ENCODE measurements at places on chromosomes 7 and 10. TPM values are rescaled to one million over a fixed set of nuclear protein-coding genes. Genes with fewer than 3 reads are reported as not detected.

Gene DLX6
- not detected for total RNA-seq

Gene PSD
- 0.07 TPM for total RNA-seq

- DNase-seq = no peak
Observed at GRCh38 chr7:3544202-3544601, 243.2 kb downstream of the SDK1 start.

DNA sequence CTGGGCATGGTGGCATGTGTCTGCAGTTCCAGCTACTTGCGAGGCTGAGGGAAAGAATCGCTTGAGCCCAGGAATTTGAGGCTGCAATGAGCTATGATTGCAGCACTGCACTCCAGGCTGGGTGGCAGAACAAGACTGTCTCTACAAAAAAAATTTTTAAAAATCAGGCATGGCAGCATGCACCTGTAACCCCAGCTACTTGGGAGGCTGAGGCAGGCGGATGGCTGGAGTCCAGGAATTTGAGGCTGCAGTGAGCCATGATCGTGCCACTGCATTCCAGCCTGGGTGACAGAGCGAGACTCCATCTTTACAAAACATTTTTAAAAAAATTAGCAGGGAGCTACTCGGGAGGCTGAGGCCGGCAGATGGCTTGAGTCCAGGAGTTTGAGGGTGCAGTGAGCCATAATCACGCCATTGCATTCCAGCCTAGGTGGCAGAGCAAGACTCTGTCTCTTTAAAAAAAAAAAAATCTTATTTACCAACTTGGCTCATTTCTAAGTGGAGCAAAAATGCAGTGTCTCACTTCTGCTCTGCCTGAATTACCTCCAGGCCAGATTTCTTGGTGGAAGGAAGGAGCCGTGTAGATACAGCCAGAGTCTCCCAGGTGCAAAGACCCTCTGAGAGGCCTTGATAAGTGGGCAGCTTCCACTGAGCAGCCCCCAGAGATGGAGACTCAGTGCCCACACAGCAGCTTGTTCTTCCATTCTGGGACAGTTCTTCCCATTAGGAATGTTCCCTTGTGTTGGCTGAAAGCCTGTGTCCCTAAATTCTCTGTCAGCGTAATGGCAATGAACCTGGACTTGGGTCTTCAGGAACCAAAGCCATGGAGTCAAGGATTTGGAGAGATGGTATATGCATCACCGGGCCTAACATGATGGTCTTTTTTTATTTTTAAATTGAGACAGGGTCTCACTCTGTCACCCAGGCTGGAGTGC is 30.0 kb downstream of the GTF2IRD1 start:
- DNase-seq = no peak

- DNase-seq = no peak
Observed at GRCh38 chr10:31071232-31072005, 39.8 kb upstream of the ZNF438 start.

GRCh38 chr7:15099074-15099473 is 196.5 kb upstream of the DGKB start:
- no peak for DNase-seq
